ENCODE measurements at places on chromosomes 7 and 10.

DNA sequence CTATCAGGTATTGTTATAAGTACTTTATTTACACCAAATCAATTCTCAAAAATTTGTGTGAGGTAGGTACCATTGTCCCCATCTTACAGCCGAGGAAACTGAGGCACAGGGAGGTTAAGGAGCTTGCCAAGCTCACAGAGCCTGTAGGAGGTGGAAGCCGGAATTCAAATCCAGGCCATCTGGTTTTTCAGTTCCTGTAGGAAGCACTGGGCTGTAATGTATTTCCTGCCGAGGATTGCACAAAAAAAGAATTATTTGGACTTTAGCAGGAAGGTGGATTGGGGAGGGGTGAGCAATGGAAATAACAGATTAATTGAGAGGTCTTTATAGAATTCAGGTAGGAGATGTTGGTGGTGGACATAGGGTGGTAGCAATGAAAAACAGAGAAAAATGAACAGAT lies 315.3 kb upstream of the AUTS2 start:
- no peak for DNase-seq

DNA sequence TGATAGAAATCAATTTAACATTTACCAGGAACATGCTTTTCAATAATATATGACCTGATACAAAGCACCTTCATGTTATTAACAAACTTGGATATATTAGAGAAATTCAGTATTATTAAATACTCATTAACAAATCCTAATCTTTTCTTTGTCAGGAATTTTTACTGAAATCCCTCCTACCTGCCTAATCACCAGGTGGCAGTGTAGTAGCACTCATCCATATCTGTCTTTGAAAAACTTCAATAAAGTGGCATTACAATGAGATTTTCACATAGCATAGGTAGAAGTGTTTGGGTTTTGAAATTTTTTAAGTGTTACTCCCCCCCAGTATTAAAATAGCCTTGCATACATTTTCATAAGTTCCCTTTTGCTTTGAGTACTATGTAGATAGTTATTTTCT lies 1246.6 kb upstream of the LRRN3 start:
- no peak for DNase-seq

- no peak for DNase-seq
These were observed 9.7 kb upstream of the ADAMTS14 start for GRCh38 chr10:70662362-70663220.

- no peak for DNase-seq
These were observed 733.7 kb upstream of the IGFBP3 start for GRCh38 chr7:46654546-46655443.

DNA sequence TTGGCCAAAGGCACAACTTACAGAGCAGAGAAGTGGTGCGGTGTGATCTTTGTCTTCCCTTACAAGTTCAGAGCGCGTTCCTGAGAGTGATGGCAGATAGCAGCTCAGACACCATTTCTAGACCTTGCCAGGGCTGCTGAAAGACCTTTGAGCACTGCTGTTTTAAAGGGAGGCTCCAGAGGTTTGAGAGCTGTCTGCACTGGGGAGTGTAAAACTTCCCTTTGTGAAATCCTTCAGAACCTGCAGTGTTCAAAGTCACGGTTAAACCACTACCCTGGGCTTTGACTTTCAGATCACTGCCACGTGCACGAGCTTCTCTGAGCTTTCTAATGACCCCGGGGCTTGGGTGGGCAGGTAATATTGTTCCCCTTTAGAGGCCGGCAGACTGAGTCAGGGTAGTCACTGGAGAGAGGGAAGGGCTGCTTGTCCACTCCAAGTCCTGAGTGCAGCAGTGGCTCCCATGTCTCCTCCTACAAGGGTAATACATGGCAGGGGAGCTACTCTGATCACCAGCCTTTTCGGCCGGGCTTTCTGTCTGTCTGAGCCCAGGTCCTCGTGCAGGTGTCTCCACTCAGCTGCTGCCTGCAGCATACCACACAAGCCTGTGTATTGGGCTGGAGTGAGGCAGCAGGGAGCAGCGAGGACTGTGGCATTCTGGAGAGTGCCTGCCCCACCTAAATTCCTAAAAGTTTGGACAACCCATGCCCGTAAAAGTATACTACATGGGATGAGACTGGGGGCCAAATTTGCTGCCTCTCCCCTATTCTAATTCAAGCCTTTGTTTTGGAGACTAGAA lies 63.3 kb downstream of the ZMIZ1 start:
- DNase-seq = no peak

GRCh38 chr7:75559976-75560365 lies 67.9 kb downstream of the SPDYE5 start:
- DNase-seq = no peak

All from GM10248 (cell line).